AG08395 (cell line): ENCODE measurements at places on chromosomes 12 and 14.
A peak's percentile ranks its signal among the peaks of the same experiment; 100 is the strongest.

DNA sequence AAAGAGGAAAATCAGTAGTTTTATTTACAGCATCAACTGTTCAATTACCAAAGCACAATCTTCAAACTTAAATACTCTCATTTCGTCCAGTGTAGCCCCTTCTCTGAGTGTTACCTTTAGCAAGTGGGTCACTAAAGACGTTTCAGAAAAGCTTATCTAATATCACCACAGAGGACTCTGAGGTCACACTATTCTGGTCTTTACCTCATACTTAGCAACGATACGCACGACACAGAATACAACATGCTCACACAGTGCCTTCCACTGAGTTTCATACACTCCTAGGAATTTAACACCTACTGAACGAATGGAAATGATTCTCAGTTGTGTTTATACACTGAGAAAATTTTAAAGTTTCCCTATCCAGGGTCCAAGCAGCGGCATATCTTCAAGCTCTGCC is 2.0 kb downstream of the SYT10 start:
- no peak for DNase-seq

- DNase-seq: no peak
Observed at GRCh38 chr12:68851592-68852306, 43.8 kb downstream of the MDM2 start.

DNA sequence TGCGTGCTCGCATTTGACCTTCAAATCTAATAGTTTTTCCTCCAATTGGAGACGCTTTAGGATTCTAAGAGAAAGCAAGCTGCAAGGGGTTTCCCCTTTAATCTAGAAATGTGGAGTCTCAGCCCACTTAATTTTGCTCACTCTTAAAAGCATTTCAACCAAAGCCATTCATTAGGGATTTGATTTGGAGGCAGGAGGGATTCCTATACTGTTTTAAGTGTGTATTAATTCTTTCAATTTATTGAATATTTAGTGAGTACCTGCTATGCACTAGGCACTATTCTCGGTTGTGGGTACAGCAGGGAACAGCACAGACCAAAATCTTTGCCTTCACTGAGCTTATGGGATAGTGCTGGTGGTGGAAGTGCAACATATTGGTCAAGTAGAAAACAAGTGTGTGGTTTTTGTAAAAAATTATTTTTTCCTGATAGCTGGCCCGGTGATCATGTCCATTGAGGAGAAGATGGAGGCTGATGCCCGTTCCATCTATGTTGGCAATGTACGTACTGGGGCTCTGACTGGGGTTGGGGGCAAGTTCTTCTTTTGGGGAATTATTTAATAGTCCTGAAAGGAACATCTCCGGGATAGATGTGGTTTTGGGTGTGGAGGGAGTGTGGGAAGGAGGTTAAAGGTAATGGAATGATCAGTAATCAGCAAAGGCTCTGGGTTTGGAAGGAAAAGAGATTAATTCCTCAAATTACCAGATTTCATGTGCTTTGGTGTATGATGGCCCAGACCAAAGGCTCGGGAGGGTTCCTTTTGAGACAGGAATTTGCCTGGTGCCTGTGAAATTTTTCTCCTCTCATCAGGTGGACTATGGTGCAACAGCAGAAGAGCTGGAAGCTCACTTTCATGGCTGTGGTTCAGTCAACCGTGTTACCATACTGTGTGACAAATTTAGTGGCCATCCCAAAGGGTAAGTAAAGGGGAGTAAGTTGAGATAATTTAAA is 1.6 kb downstream of the PABPN1 start:
- no peak for DNase-seq

DNA sequence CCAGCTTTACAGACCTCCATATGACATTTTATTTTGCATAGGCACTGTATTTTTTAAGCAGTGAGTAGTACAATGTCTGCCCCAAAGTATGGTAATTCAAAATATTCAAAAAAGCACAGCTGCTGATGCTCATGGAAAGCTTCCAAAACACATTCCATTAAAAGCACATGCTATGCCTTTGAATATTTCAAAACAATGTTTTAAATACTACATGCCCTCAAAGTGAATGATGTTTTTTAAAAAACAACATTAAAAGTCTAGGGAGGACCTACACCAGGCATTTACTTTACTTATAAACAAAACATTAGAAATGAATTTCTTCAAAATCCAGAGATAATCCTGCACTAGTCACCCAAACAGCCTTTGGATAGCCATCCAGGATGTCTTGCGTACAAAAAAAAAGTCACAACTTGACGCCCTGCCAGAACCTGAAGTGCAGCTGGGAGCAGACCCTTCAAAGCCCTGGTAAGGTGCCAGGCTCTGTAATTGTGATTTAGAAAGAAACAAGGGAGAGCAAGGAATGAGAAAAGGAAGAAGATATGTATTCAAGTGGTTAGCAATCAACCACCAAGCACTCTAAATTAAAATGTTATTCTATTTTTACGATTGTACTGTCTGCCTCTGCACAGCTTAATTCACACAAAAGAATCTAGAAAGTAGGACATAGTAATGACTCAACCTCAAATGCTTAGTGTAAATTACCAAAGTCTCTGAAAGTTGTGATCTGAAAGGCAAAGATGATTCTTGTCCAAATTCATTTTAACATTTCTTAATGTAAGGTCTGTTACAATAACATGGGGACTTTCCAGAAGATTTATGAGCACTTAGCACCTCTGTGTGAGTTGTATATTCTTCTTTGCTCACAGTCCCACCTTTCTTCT is 31.9 kb downstream of the CEP83 start:
- DNase-seq: peak; percentile 32

DNA sequence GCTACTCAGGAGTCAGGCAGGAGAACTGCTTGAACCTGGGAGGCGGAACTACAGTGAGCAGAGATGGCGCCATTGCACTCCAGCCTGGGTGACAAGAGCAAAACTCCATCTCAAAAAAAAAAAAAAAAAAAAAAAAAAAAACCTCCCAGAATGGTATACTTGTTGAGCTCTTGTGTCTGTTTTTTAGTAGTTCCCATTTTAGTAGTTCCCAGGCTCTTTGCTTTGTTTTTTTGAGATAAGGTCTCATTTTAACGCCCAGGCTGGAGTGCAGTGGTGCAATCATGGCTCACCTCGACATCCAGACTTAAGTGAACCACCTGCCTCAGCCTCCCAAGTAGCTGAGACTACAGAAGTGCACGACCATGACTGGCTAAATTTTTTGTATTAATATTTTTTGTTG is 13.4 kb downstream of the ATXN2 start:
- DNase-seq: no peak

GRCh38 chr14:98085751-98086150 is 1186.2 kb downstream of the BCL11B start:
- DNase-seq: no peak
